ENCODE measurements at places on chromosomes 2 and 18. TPM values are rescaled to one million over a fixed set of nuclear protein-coding genes. Genes with fewer than 3 reads are reported as not detected.

DNA sequence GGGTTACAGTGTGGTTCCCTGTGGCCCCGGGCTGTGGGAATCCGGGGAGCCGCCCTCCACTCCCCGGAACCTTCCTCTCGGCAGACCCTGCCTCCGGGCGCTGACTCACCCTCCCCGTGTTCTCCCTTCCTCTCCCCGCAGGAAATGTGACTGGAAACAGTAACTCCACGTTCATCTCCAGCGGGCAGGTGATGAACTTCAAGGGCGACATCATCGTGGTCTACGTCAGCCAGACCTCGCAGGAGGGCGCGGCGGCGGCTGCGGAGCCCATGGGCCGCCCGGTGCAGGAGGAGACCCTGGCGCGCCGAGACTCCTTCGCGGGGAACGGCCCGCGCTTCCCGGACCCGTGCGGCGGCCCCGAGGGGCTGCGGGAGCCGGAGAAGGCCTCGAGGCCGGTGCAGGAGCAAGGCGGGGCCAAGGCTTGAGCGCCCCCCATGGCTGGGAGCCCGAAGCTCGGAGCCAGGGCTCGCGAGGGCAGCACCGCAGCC, 59.5 kb downstream of the TNFRSF11A start:
- no peaks in the 10 kb centered on the region for H3K4me1 ChIP-seq
- DNase-seq, result no peak
- no peak overlapping the region for H3K4me3 ChIP-seq
- H3K36me3 ChIP-seq, result no peaks in the 10 kb centered on the region
- H3K27me3 ChIP-seq, result no peaks in the 10 kb centered on the region
- no peak overlapping the region for H3K27ac ChIP-seq

GRCh38 chr18:59340817-59341216, 18.2 kb downstream of the LMAN1 start:
- no peak overlapping the region for H3K27ac ChIP-seq
- DNase-seq, result no peak
- peaks cover 8% of the 10 kb centered on the region for H3K36me3 ChIP-seq

CRYGD gene
- not detected for total RNA-seq

GAREM2 gene
- total RNA-seq, result 6.0 TPM

DNA sequence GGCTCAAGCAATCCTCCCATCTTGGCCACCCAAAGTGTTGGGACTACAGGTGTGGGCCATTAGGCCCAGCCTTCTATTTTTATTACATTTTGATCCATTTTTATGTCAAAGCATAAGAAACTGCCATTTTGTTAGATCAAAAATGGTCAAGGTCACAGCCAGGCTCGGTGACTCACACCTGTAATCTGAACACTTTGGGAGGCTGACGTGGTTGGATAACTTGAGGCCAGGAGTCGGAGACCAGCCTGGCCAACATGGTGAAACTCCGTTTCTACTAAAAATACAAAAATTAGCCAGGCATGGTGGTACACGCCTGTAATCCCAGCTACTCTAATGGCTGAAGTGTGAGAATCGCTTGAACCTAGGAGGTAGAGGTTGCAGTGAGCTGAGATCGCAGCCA, 49.2 kb downstream of the EEF1B2 start:
- no peaks in the 10 kb centered on the region for H3K36me3 ChIP-seq
- no peak for DNase-seq
- H3K27ac ChIP-seq, result no peak overlapping the region
- no peak overlapping the region for H3K4me3 ChIP-seq

TMEM17 gene
- total RNA-seq, result 1.1 TPM

- H3K27ac ChIP-seq, result peak overlapping the region; percentile 9
- peaks cover 16% of the 10 kb centered on the region for H3K4me1 ChIP-seq
- H3K36me3 ChIP-seq, result no peaks in the 10 kb centered on the region
- no peak overlapping the region for H3K4me3 ChIP-seq
- peak; percentile 55 for DNase-seq
- no peaks in the 10 kb centered on the region for H3K27me3 ChIP-seq
Measured at GRCh38 chr2:152400607-152401214, 65.7 kb downstream of the FMNL2 start.

EPHA4 gene
- total RNA-seq, result 32.1 TPM

- H3K27me3 ChIP-seq, result no peaks in the 10 kb centered on the region
- H3K4me1 ChIP-seq, result no peaks in the 10 kb centered on the region
- no peak overlapping the region for H3K4me3 ChIP-seq
- DNase-seq, result no peak
- no peaks in the 10 kb centered on the region for H3K36me3 ChIP-seq
Measured at GRCh38 chr2:170087413-170087793, 90.5 kb upstream of the MYO3B start.

DNA sequence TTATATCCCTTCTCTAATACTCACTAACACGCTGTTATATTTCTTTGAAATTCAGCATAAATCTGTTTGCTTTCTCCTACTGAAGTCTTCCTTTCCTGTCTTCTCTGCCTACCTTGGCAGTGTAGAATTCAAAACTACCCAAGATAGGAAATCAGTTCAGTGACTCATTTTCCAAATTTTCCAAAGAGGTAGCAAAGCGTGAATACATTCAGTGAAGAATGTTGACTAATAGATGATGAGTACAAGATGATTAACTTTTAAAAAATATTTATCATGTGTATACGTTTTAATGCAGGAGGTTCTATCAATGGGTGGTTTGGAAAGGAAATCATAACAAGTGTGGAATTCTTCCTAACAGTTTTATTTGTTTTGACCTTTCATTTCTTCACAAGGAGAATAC, 201.9 kb upstream of the SLC8A1 start:
- H3K27ac ChIP-seq, result no peak overlapping the region
- no peaks in the 10 kb centered on the region for H3K27me3 ChIP-seq
- no peak overlapping the region for H3K4me3 ChIP-seq
- H3K4me1 ChIP-seq, result no peaks in the 10 kb centered on the region
- no peaks in the 10 kb centered on the region for H3K36me3 ChIP-seq

- H3K4me1 ChIP-seq, result no peaks in the 10 kb centered on the region
- no peak for DNase-seq
- no peak overlapping the region for H3K27ac ChIP-seq
- peaks cover 8% of the 10 kb centered on the region for H3K36me3 ChIP-seq
Measured at GRCh38 chr2:219282943-219283581, 3.9 kb downstream of the DNAJB2 start.

DNA sequence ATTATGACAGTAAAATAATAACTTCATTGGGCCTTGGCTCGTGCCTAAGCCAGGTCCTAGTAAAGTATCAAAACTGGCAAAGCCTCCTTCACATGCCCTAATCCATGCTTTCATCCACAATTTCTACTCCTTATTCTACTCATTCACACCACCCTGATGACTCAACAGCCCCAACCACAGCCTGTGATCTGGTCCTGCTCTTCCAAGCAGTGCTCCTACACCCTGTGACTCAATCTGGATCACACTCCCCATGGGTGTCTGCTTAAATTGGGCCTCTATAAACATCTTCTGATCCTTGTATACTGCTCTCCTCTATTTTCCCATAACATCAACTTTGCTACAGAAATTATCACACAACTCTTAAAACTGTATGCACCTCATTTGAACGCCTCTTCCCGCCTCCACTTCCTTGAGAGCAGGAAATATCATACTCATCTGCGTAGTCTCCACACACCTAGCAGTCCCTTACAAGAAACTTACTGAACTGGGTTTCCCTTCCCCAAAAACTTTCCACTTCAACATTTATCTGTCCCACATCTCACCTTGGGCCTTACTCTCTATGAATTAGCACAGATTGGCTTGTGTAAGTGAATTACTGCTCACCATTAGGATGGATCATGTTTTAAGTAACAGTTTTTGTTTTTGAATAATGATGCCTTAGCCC, 15.9 kb downstream of the GTF3C3 start:
- no peak overlapping the region for H3K4me3 ChIP-seq
- H3K27me3 ChIP-seq, result no peaks in the 10 kb centered on the region
- no peak for DNase-seq
- H3K27ac ChIP-seq, result no peak overlapping the region
- no peaks in the 10 kb centered on the region for H3K4me1 ChIP-seq

APCDD1 gene
- total RNA-seq, result 10.9 TPM

DNA sequence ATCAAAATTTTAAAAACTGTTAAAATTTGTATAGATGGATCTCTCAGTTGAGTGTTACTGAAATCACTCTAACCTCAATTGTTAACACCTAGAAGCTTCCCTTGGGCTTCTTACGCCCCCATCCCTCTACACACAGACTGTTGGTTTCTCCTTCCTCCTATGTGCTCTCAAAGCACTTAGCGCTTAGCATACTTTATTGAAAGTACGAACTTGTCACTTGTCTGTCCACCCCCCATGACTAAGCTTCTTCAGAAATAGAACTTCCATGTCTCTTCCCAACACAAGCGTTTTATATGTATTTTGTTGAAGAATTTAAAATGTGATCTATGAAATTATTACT, 441 bp downstream of the MPHOSPH10 start:
- H3K4me1 ChIP-seq, result no peaks in the 10 kb centered on the region
- H3K36me3 ChIP-seq, result peaks cover 6% of the 10 kb centered on the region
- no peaks in the 10 kb centered on the region for H3K27me3 ChIP-seq
- no peak overlapping the region for H3K27ac ChIP-seq
- peak overlapping the region; percentile 65 for H3K4me3 ChIP-seq

DNA sequence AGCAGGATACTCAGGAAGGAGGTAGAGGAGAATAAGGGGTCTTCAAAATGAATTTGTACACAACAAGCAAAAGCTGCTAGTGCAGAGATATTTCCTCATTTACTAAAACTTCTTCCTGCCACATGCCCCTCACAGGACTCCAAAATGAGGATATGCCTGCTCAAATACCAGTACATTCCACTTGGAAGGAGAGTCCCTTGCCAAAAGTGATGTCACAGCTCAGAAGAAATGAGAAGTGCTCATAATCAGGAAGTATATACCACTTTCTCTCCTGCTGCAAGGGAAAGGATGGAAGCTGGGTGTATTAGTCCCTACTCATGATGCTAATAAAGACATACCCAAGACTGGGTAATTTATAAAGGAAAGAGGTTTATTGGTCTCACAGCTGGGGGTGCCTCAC, 87.7 kb upstream of the FSHR start:
- no peaks in the 10 kb centered on the region for H3K27me3 ChIP-seq
- no peak overlapping the region for H3K27ac ChIP-seq
- no peaks in the 10 kb centered on the region for H3K36me3 ChIP-seq
- DNase-seq, result no peak
- no peak overlapping the region for H3K4me3 ChIP-seq

DNA sequence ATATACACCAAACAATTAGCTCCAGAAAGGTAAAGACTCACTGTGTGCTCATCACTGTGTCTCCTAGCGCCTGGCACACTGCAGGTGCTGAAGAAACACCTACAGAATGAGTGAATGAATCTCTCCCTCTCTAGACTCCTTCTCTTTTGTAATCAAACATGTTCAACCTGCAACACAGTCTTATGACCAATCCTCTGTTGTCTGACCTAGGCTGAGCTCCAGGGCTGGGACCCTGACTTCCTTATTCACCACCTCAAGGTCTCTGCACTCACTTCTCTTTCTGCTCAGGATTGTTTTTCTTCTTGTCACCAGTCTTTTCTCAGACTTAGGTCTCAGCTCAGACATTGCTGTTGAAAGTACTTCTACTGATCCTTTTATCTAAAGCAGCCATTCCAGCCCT, 9.8 kb downstream of the CKAP2L start:
- no peak overlapping the region for H3K4me3 ChIP-seq
- H3K27me3 ChIP-seq, result no peaks in the 10 kb centered on the region
- no peaks in the 10 kb centered on the region for H3K36me3 ChIP-seq
- no peak for DNase-seq

DNA sequence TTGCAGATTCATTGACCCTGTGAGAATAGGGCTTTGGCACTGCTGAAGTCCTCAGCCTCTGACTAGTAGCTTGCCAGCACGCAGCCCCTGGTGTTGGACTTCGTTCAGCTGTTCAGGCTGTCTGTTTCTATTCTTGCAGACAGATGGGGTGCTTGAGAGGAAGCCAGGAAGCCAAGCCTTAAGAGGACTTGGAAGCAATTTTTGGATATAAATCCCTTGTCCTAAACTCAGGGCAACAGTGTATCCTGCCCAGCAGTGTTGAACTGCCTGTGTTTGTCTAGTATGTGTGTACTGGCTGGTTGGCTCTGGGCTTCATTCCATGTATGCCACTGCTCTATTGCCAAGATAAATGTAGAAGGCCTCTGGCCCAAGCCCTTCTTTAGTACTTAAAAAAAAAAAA, 108.6 kb downstream of the COMMD1 start:
- H3K27me3 ChIP-seq, result no peaks in the 10 kb centered on the region
- no peaks in the 10 kb centered on the region for H3K4me1 ChIP-seq
- H3K36me3 ChIP-seq, result no peaks in the 10 kb centered on the region

IL1RN gene
- total RNA-seq, result 6.0 TPM

DNA sequence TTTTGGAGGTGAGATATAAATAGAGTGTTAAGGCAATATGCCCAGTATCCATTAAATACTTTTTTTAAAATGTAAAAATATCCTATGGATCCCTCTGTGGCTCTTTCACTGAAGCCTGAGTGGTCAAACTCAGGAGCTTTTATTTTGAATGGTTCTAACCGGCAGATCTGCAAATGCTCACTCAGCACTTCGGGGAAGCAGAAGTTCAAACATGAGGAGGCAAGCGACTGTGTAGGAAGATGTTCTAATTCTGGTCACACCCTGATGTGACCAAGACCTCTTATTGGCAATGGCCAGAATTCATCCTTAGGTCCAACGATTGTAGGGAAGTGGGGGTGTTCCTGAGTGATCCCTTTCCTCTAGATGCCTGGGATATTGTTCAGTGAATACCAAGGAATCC, 168.8 kb downstream of the CDCA7 start:
- no peak for DNase-seq
- no peaks in the 10 kb centered on the region for H3K27me3 ChIP-seq
- no peaks in the 10 kb centered on the region for H3K36me3 ChIP-seq
- no peak overlapping the region for H3K4me3 ChIP-seq
